ENCODE measurements at places on chromosomes 6 and 20.

DNA sequence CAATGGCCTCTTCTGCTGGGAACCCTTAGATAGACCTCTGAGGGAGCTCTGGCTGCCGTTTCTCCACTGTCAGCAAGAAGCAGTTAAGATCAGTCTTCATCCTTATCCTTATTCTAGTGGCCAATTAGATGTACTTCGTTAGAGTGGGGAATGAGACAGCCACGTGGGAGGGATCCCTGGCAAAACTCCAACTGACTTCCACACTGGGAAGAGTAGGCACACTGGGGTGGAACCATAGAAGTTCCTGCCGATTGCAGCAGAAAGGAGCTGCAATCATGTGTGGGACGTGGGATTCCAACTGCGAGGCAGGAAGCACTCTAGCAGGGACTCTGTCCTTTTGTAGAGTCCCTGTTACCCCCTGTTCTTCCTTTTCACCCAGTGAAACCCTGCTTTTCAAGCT, 226.3 kb upstream of the RGS17 start:
- no peak for DNase-seq

DNA sequence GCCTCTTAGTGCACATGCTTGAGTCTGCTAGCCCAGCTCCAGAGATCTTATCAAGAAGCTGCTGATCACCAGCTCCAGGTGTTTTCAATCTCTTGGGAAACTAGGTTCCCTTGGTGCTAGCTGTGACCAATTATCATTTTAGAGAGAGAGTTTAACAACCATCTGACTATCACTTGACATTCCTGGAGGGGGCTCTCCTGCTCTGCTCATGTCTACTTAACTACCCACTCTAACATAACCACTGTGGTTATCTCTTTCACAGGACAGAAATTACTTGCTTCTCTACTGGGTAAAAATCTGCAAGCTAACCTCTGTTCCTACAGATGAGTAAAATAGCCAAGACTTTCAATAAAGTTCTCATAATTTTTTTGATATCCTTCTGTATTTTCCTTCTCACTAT, 823.4 kb upstream of the GJE1 start:
- no peak for DNase-seq

- no peak for DNase-seq
Measured at GRCh38 chr20:34549291-34549928, 9.1 kb upstream of the MAP1LC3A start.

DNA sequence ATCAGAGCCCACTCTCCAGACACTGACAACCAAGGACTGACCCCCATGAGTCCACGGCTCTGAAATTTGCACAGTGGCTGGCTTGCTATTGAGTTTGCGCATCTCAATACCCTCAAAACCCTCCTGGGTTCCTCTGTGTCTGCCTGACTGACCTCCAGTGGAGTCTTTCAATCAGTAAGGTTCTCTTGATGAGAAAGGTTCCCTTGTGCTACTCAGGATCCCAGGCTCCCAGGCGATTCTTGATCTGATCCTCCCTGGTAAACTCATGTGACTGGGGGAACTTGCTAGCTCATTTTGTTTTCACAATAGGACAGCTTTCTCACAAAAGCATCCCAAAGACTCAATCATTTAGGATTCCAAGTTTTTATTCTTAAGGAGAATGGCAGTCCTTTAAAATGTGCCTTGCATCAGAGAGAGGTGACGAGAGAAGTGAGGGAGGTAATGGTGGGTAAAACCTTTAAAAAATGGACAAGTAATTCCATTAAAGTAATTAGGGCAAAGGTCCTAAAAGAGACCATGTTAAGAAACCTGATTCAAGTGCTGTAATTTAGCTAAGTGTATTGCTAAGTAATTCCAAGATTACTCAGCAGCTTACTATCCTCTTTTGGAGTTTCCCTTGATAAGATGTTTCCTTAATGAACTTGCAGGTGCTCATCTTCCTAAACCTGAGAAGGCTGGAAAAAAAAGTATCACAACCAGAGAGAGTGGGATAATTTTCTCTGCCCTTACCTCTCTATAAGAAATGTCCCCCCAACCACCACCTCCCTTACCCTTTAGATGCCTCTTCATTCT, 304.7 kb upstream of the SGK1 start:
- DNase-seq, result no peak

DNA sequence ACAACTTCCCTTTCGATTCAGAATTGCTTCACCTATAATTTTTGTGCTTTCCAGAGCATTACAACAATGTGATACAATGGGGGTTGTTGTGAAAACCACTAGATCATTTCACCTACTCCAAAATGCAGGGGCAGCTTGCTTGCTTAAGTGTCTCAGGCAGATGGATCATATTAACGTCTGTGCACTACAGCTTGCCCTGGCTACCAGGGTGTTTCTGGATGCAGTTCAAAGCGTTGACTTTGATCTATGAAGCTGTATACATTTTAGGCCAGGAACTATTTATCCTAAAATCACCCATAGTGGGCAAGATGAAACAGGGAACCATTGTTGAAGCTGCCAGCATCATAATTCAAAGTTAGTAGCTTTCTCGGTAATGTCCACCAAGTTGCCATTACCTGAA, 339.5 kb upstream of the HSF2 start:
- DNase-seq, result no peak

All from GM13976 (cell line).